ENCODE measurements at places on chromosomes 1 and 21.

DNA sequence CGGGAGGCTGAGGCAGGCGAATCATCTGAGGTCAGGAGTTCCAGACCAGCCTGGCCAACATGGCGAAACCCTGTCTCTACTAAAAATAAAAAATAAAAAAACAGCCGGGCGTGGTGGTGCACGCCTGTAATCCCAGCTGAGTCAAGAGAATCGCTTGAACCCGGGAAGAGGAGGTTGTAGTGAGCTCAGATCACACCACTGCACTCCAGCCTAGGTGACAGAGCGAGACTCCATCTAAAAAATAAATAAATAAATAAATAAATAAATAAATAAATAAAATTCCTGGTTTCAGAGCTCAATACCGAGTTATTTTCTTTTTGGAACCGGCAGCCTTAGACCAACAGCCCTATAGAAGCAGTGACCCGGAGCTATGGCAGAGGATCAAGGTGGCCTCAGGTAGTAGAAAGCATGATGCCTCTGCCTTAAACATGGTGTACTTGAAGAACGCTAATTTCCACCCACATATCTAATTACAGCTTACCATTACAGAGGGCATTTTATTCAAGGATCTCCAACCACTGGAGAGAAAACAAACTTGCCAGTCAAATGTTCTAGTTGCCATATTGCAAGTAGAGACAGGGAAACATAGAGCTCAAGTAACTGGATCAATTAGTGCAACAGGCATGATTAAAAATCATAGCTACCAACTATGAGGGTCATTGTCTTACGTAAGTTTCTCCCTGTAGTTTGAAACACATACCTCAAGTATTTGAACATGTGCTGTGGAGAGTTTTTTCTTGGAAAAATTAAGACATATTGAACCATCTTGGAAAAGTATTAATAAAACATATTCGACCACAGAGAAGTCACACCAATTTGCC lies 2.0 kb upstream of the ENAH start:
- DNase-seq, result no peak

GRCh38 chr1:70554341-70554740 lies 143.3 kb downstream of the CTH start:
- DNase-seq, result no peak

DNA sequence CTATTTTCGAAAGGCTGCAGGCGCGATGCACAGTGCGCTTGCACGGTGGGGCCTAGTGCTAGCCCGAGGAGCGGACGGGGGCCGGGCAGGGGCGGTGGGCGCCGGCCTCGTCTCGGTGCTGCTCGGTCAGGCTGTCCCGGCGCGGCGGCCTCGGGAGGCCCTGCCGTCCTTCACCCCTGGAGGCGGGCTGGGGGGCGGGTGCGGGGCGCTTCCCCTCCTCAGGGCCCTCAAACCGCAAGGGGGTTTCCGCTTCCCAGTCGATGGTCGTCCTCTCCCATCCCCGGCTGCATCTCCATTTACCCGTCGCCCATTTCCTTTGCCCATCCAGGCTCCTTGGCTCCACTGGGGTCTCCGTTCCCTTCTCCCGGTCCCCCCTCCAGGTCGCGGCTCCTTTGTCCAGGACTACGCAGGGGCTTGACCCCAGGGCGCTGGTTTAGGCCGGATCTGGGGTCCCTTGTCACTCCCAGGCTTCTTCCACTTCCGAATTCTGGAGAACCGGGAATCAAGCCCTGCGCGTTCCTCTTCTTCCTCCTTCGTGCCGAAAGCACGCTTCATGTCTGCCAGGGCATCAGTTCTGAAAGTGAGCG lies 196.3 kb upstream of the LMO4 start:
- DNase-seq, result no peak

- DNase-seq, result no peak
Measured at GRCh38 chr1:86155051-86155806, 1.3 kb downstream of the COL24A1 start.

- DNase-seq, result no peak
Measured at GRCh38 chr1:242788771-242789170, 264.3 kb upstream of the PLD5 start.

DNA sequence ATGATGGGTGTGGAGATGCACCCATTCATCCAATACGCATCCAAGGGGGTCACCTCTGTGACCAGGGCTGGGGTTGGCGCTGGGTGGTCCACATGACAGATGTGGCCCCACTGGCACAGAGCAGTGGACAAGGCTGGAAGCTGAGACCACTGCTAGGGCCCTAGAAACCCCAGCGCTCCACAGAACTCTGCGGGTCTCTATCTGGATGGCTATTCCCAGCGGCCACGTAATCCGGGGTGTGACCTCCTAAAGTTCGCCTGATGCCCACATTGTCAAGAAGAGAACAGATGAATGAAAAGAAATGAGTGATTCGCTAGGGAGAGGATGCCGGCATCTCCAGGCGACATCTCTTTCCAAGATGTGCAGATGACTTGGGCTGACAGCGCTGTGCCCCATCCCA lies 55.2 kb downstream of the PRDM15 start:
- no peak for DNase-seq

- no peak for DNase-seq
Measured at GRCh38 chr1:20928146-20928545, 141.0 kb upstream of the HP1BP3 start.

DNA sequence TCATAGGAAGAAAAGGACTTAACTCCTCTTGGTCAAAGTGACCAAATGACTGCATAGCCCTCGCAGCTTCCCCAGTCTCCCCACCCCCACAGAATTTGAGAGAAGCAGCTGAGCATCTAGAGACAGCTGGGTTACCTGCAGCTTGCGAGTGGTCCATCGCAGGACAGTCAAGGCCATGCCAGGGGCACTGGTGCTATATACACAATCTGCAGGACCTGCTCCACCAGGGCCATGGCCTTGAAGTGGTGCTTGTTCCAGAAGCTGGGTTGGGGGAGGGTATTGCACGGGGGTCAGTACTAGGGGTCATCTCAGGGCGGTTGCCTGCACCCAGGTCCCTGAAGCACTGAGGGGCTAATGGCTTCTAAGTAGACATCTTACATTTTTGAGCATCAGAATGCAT lies 10.4 kb downstream of the MRTO4 start:
- DNase-seq, result no peak

DNA sequence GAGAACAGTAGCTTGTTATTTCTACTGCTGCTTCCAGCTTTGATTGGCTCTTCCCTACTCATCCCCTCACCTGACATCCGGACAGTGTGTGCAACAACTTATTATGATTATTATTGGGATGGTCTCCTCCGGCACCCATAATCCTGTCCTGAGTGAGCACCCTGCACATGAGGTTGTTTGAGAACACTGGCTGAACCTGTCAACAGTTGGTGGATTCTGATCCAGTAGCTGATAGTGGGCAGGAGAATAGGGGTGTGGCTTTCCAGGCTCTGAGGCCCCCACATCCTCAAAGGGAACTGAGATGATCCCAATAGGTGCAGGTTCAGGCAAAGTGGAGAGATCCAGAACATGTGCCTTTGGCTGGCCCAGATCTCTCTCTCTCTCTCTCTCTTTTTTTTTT lies 60.5 kb downstream of the RUNX1 start:
- DNase-seq, result no peak

- no peak for DNase-seq
Measured at GRCh38 chr1:15706751-15707150, 22.6 kb downstream of the PLEKHM2 start.

- DNase-seq, result no peak
Measured at GRCh38 chr21:37710546-37711285, 205.5 kb downstream of the KCNJ6 start.

DNA sequence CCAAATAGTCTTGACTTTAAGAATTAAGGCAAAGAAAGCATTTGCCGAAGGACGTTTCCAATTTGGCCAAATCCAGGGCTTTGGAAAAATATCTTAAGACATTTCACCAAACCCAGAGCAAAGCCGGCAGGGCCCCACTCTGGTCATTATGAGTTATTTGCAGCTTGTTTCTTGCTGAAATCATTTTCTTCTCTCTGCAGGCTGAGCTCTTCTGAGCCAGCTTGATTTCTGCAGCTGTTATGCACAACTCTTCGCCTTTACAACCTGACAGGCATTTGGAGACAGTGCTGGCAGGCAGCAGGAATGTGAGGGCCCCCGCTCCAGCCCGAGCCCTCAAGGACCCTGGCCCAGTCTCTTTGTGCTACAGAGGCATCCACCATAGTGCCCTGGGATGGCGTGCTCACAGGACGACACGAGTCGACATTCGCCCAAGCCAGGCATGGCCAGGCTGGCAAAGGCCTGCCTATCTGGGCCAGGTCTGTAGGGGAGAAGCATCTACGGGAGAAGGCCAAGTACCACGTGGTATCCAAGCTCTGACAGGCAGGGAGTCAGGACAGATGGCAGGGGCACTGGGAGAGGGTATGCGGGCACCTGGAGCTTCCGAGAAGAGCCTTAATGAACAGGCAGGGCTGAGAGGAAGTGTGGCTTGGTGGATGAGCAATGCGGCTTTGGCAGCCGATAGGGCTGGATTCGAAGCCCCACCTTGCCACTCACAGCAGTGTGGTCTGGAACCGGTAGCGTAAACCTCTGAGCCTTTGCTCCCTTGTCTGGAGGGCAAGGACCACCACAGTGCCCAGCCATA lies 32.3 kb downstream of the SYF2 start:
- no peak for DNase-seq

- DNase-seq, result no peak
Measured at GRCh38 chr1:46437723-46438122, 43.6 kb downstream of the FAAH start.

- no peak for DNase-seq
Measured at GRCh38 chr21:31136891-31137290, 98.6 kb upstream of the KRTAP19-8 start.

DNA sequence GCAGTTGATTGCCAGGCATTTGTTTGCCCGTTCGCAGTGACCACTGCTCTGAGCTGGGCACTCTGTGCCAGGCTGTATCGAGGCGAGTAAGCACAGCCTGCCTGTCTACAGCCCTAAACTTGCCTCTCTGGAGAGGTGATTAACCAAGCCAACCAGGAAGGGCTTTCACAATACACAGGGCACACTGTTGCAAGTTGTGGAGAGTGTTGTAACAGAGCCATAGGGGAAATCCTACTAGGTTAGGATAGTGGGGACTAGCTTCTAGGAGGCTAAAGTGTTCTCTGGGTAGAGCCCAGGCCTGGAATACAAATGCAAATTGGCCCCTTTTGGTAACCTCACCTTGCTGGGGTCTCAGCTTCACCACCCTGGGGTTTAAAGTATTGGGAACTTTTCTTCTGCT lies 23.8 kb downstream of the PRDM2 start:
- no peak for DNase-seq

DNA sequence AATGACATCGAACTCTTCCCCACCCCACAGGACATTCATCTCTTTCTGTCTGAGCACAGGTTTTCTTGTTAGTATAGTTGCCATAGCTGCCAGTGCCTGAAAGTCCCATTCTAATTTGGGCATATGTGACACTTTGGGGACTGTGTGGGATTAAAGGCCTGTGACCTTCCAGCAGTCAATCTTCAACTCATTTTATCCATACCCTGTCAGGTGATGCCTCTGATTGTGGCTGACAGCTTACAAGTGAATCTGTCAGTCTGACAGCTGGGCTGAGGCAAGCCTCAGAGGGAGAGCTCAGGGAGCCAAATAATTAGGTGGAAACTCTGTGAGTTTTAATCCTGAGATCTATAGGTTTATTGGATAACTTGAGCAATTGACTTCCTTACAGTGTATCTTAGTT lies 29.6 kb downstream of the ZCCHC17 start:
- DNase-seq, result no peak

DNA sequence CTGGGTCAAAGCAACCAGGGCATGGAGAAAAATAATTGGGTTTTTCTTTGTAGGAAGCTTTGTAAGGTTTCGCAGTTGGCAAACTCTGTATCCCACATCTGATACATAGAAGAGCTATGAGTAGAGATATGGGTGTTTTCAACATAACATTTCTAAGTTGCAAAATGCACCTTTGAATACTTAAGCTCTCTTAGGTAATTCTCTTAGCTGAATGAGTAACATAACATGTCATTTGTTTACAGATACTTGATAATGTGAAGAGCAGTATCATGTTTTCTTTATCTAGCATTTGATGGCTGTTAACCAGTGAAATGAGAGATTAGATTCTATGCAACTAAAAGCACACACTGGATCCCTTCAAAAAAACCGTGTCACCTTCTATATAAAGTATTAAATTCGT lies 21.6 kb downstream of the RAVER2 start:
- DNase-seq, result no peak

DNA sequence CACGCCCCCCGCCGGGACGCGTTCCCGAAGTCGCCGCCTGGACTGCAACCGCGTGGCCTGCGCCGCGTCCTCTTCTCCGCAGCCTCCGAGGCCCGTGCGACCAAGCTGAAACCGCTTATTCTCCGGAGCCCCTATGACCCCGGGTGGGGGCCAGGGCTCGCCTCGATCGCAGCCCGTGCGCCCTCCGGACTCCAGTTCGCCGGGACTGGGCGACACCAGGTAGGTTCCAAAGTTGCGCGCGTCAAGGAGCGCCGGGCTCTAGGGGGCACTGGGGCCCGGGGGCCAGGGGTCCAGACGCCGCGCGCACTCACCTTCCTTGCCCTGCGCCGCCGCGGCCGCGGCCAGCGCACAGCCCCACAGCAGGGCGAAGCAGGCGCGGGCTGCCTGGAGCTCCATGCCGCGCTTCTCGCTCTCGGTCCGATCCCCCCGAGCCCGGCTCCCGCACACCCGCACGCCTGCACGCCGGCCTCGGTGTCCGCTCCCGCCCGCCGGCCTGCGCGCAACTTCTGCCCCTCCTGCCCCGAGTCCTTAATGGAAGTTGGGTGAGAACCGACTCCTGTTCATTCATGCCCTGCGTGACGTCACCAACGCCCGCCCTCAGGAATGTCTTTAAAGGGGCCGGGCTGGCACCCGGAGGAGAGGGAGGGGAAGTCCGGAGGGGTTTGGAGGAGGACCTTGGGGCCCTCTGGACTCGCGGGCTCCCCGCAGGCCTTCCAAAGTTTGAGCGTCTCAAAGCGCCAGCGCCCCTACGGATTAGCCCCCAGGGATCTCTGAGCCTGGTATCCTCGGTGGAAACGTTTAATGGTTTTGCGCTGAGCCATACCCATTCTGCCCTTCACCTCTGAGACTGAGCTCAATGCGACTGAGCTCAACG lies at the start of gene EPHA2:
TSS of gene EPHA2 (minus strand) at position 533 of the 874 bp plus-strand sequence. CDS start at position 396, 137 bp downstream.
- no peak for DNase-seq

GRCh38 chr1:118321840-118322239 lies 136.8 kb upstream of the SPAG17 start:
- no peak for DNase-seq

- DNase-seq, result no peak
Measured at GRCh38 chr21:41764558-41765419, 2.1 kb downstream of the RIPK4 start.

- no peak for DNase-seq
Measured at GRCh38 chr1:25068829-25069228, 138.8 kb upstream of the RUNX3 start.

DNA sequence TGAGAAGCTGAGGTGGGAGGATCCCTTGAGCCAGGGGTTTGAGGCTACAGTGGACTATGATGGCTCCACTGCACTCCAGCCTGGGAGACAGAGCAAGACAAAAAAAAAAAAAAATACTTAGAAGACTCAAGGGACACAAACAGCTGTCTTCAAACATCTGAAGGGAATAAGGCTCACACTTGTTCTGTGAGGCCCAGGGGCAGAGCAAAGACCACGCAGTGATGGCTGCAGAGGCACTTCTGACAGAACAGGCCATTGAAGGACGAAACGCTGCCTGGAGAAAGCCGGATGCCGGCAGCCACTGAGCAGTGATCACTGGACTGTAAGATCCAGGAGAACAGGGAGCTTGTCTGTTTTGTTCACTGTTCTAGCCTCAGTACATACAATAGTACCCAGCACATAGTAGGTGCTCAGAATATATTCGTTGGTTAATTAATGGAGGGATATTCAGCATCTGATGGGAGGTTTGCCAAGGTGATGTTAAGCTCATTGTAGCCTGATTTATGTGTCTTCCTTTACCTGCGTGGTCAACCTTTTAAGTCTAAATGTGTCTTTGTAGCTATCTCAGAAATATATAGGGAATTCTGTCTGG lies 12.1 kb upstream of the NDC1 start:
- no peak for DNase-seq
